Brain pericyte (primary cell): ENCODE measurements at places on chromosomes 2 and 18.

GRCh38 chr2:171346723-171347557 lies 86.8 kb downstream of the METTL8 start:
- no peak for DNase-seq

- no peak for DNase-seq
Measured at GRCh38 chr2:26573241-26573925, 67.8 kb downstream of the CIB4 start.

DNA sequence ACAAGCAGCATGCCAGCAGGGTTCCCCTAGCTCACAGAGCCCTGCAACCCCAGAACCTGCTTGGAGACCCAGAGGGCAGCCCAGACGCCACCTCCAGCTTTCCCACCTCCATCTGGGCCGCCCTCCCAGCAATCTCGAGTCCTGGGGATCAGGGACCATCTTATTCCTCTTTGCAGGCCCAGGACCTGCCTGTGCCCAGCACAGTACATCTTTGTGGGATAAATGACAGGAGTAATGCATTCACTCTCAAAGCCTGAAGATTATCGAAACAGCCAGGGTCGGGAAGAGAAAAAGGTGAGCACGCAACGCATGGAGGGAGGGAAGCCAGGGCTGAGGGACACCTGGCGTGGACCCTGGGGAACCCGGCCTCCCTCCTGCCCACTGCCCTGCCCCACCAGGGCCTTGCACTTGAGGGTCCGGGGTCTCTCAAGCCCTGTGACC lies 144.1 kb downstream of the NDUFA10 start:
- no peak for DNase-seq

DNA sequence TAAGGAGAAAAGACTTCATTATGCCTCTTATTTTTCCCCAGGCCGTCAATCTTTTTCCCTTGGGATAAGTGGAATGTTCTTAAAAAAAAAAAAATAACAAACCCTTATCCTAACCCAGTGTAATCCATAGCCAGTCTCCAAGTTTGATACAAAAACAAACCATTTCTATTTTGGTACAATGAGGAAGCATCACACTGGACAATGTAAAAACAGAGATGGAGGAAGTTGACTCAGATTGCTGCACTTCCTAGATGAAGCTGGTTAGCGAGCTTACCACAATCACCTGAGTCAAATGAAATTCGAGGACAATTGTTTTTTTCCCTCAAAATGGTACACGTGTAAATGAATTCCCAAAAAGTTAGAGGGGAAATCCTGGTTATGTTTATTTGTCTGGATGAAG lies 259.7 kb downstream of the TCF4 start:
- DNase-seq, result peak; percentile 45

- no peak for DNase-seq
Measured at GRCh38 chr2:233513953-233514655, 52.5 kb downstream of the USP40 start.

- DNase-seq, result no peak
Measured at GRCh38 chr18:52570975-52571374, 231.0 kb downstream of the DCC start.

DNA sequence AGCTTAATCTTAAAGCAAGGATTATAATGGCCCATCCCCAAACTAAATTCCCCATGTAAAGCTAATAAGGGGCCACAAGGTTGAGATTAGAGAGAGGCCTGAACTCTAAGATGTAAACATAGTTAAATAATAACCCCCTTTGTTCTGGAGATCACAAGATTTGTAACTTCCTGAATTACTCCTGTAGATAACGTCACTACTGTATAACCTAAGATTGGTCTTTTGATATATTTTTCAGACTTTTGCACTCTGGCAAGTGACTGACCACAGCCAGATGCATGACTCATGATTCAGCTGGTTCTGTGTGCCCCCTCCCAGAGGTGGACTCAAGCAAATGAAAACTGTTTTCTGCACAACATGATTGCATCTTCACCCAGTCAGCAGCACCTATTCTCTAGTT lies 686.0 kb upstream of the DDX18 start:
- no peak for DNase-seq

GRCh38 chr2:36698993-36699392 lies 2.5 kb downstream of the VIT start:
- no peak for DNase-seq

- DNase-seq, result no peak
Measured at GRCh38 chr2:166773308-166773949, 114.9 kb upstream of the XIRP2 start.

DNA sequence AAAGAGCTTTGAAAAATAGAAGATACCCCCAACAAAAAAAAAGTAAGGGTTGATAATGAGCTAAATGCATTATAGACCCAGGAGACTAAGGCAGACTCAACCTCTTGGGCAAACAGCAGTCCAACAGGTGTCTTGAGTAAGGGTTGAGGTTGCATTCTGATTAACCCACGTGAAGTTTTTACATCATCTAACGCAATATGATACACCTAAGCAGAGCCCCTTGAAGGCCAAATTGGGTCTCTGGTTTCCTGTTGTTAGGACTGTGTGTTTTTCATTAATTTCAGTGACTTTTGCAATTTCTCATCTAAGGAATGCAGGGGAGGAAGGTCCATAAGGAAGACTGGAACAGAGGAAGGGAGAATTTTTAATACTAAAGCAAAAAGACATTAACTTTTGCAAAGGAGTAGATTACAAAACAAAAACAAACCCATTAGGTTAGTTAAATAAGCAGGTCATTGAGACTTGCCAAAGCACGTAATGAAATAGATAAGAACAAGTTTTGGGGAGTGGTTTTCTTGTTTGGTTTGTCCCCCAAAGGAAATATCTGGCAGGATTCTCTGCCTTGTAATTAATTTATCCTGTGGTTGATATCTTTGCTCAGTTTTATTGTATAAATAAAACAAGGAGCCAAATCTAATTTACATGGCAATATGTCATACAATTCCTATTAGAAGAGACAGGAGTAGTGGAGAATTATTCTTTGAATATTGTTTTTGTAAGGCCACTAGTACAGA lies 244.3 kb downstream of the ETAA1 start:
- DNase-seq, result no peak

DNA sequence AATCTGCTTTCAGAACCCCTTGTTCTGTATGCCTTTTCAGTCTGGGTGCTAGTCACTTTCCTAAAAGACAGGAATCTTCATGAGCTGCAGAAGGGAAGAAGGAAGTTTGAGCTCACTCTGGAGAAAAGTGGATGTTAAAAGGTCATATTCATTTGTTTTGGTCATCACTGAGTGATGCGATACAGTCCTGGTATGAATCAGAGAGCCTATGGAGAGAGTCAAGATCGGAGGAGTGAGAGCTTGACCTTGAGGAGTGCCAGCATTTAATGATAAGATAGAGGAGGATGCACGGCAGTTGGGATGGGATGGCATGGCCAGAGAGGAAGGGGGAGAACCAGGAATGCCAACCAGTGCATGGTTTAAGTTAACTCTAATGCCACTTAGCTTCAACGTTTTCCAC lies 19.6 kb downstream of the USP39 start:
- no peak for DNase-seq

GRCh38 chr2:236535024-236535423 lies 34.6 kb upstream of the ACKR3 start:
- peak; percentile 93 for DNase-seq

GRCh38 chr2:3741867-3742602 lies 38.7 kb downstream of the DCDC2C start:
- DNase-seq, result no peak

DNA sequence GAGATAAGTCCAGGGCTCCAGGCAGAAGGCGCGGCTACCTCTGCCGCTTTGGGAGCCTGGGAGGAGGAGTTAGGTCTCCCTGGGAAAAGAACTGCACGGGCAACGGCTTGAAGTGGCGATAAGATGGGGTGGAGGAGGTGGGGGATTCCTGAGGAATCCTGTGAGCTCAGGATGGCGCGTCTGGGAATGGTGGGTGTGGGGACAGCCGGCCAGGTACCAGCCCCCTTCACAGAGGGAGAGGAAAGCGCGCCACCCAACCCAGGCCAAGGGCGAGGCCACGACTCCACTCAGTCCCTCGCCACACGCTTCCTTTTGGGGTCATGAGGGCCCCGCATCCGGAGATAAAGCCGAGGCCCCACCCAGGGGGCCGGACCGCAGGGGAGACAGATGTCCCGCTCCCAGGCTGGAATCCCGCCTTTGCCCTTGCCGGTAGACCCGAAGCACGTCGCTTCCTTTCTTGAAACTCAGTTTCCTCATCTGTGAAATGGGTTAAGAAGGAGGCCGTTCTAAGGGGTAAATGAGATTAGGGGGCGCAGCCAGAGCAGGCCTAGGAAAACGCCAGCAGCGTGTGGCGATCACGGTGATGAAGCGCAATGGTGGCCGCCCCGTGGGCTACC lies 1.7 kb upstream of the CTDSP1 start:
- no peak for DNase-seq

GRCh38 chr2:53989210-53989862 lies 18.5 kb upstream of the PSME4 start:
- no peak for DNase-seq

DNA sequence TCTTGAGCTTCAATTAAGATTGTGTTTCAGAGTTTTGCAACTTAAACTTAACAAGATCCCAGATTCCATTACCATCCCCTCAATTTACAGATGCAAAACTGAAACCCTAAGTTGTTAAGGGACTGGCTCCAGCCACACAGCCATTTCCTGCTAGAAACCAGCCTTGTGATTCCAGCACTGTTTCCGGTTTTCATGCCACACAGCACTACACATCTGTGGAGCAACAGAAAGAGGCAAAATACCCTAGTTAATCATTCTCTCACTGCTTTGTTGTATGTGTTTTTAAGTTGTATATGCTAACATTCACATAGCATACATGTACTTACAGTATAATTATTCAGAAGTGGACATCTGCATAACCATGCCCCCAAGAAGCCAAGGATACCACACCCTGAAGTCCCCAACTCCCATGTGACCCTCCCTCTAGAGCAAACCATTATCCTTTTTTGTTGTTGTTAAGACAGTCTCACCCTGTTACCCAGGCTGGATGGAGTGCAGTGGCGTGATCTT lies 87.4 kb downstream of the MYO5B start:
- DNase-seq, result no peak

DNA sequence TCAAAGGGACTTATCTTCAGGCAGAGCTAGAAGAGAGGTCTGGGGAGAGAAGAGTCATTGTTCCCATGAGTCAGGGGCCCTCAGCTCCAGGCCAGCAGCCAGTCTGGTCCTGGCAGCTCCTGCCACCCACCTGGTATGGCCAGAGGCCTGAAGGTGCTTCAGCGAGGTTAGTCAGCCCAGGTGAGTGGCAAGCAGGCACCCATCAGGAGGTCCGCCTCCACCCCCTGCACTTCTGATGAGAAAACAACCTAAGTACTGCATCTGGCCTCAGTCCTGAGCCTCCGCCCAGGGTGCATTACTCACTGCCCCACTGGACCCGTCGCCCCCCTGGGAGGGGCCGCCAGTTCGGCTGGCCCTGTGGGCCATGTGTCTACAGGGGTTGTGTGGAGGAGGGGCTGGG lies 130.2 kb downstream of the INHBB start:
- DNase-seq, result no peak

DNA sequence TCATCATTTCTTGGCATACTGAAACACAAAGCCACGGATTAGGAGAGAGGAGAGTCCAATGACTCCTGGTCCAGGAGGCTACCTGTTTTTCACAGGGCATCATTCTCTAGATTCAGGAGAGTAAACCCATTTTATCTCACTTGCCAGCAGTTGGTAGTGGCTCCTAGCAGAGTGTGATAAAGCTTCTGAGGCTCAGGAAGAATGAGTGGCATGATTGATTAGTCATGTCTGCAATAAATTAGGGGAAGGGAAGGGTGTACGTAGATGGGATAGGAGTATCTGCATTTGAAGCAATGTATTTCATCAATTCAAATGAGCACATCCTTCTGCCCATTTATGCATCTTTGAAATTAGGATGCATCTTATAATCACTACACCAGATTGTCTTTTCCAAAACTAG lies 31.1 kb upstream of the PNO1 start:
- no peak for DNase-seq

DNA sequence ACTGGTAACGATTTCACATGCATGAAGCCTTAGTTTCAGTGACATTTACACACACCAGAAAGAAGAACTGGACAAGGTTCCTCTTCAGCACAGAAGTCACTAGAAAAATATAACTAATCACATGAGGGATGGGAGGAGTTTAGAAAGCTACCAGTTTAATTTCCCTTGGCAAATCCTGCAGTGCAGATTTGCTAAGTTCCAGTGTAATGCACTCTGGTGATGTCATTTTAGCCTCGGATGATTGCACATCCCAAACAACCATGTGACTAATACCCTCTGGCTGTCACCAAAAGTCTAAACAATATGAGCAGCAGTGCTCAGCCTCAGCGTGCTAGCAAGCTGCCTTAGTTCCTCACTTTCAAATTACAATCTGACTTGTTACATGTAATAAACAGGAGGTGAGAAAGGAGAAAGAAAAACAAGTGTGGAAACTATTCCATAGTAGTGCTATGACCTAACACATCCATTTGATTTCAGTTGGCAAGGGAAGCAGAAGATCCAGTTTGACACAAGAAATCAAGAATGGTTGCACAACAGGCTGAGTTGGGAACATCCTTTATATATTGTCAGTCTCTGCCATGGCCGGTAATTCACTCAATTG lies 35.3 kb upstream of the PPP1CB start:
- DNase-seq, result peak; percentile 25

DNA sequence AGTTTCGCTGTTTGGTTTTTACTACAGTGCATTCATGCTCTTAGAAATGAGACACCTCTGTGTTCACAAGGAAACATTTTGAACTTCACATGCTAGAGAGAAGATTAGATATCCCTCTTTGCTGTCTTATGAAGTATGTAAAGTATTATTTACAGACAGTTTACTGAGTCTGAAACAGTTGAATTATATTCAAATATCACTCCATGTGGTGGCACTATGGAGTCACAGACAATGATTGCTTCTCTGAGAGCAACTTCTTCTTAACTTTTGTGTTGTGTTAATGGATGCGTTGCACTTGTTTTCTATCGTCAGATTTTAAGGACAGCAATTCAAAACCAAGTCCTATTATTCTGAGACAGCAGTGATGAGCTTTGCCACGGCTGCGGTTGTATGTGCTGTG lies 823.6 kb downstream of the GALR1 start:
- DNase-seq, result no peak

- no peak for DNase-seq
Measured at GRCh38 chr2:48691935-48692691, 63.4 kb downstream of the LHCGR start.

GRCh38 chr2:191791953-191792560 lies 54.8 kb downstream of the CAVIN2 start:
- no peak for DNase-seq

- DNase-seq, result no peak
Measured at GRCh38 chr2:121038891-121039616, 245.9 kb downstream of the TFCP2L1 start.

- no peak for DNase-seq
Measured at GRCh38 chr2:156765450-156765849, 329.3 kb downstream of the GPD2 start.

GRCh38 chr2:41414486-41415230 lies 633.2 kb upstream of the PKDCC start:
- no peak for DNase-seq
